Myocyte (in vitro differentiated cells): ENCODE measurements at places on chromosomes 2 and 18. TPM values are rescaled to one million over a fixed set of nuclear protein-coding genes. Genes with fewer than 3 reads are reported as not detected.
A peak's percentile ranks its signal among the peaks of the same experiment; 100 is the strongest.

LRRC30 gene
- total RNA-seq: not detected in 2 replicates

DNA sequence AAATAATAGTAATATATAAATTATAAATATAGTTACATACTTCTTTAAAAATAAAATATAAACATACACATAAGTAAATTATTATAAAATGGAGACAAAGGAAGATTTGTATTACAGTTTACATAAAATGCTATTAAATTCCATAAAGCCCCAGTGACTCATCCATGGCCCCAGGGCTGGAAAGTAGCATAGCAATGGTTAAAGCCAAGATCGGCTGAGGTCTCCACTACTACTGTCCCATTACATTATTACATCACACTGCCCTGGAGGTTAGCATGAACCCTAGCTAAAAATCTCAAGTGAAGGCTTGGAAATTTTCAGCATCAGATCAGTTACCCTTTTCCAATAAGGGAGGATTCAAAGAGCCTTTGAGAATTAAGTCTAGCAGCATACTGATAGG lies 936.2 kb downstream of the DSC3 start:
- no peak for DNase-seq

- DNase-seq: peak; percentile 25
These were observed 46.8 kb upstream of the ANXA4 start for GRCh38 chr2:69694894-69695849.

SDC1 gene
- total RNA-seq: 9.8 and 11.0 TPM in 2 replicates

ALPG gene
- not detected in 2 replicates for total RNA-seq

DNA sequence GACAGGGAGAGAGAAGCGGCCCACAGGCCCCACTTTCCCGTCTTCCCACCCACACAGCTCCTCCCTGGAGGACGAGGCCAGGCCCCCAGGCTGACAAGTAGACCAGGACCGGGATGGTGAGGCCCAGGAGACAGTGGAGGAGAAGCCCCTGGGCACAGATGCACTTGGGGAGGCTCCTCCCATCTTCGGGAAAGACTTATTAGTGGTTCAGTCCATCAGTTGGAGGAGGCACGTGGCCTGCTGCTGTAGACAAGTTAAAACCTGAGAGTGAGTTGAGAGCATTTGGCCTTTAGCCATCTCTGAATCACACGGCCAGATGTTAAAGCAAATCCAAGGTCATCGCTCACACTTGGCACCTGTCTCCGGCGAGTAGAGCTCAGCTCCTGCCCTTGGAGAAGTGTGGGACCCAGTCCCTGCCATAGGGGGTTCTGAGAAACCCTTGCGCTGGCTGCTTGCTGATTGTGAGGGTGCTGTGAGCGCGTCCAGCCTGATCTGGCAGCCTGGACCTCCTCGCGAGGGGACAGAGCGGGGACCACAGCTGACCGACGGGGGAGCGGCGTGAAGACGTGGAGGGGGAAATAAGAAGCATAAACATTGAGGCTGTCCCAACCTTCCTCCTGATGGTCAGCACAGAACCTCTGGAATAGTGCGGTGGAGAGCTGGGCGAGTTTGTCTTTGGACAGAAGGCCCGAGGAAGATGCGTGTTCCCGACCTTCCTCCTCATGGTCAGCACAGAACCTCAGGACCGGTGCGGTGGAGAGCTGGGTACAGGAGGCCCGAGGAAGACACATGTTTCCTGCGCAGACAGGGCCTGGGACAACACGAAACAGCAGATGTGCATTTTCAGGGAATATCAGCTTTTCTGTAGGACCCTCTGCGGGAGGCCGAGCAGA lies 24.7 kb upstream of the ALLC start:
- no peak for DNase-seq

EPAS1 gene
- total RNA-seq: 48.5 and 49.8 TPM in 2 replicates

FTCDNL1 gene
- total RNA-seq: 0.80 and 2.8 TPM in 2 replicates

DNA sequence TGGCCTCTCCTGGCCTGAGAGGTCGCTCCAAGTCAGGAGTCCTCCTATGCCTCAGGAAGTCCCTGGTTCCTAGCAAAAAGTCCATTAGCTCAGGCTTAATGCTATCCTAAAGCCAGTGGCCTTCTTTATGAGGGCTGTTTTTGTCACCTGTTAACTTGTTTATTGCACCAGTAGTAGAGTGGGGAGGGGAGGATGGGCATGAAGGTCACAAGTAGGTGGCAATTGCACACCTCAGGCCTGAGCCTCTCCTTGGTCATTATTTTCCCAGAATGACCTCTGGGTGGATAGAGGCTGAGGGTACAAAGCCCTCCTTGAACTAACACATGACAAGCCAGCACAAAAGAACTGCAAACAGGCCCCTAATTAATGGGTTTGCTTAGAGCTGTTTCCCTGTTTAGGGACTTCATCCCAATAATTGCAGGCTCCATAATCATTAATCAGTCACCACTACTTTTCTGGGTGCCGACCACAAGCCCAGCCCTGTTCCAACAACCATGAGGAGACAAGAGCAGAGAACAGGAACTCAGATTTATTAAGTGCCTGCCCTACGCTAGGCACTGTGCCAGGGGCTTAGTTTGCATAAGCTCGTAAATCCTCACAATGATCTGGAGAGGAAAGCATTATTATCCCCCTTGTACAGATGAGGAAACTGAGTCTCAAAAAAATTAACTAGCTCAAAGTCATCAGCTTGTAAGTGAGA lies 123.0 kb upstream of the PKDCC start:
- no peak for DNase-seq

GRCh38 chr2:224223851-224224555 lies 177.9 kb downstream of the FAM124B start:
- no peak for DNase-seq

PDCD1 gene
- total RNA-seq: 0.16 TPM in 1 of 2 replicates, not detected in the other
